CD4-positive, alpha-beta T cell treated with Interleukin-10 for 1 hour (primary cell): ENCODE measurements at places on chromosomes 16 and 17.

- DNase-seq = peak; percentile 80
These were observed 5.5 kb downstream of the IGSF6 start for GRCh38 chr16:21646721-21647561.

DNA sequence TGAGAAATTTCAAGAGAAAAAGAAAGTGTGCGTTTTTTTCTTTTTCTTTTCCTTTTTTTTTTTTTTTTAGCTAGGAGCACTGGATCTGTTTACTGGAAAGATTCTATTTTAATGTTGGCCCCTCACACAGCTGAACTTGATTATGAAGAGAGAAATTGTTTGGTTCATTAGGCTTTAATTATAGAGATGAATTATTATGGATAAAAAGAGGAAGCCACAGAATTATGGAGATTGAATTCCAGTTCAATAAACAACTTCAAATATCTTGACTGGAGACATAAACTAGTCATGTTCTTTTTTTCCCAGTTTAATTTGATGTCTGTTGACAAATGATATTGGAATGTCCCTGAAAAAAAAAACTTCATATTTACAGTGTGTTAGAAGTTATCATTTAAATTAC, 152.0 kb upstream of the HS3ST3A1 start:
- DNase-seq = no peak

- no peak for DNase-seq
These were observed 342.7 kb downstream of the PMP22 start for GRCh38 chr17:14922411-14922810.

- DNase-seq = no peak
These were observed 9.2 kb downstream of the MPV17L start for GRCh38 chr16:15404792-15405191.

- DNase-seq = peak; percentile 63
These were observed 10.6 kb downstream of the CALCOCO2 start for GRCh38 chr17:48841395-48841831.

GRCh38 chr17:59372138-59372751, 40.8 kb downstream of the YPEL2 start:
- DNase-seq = no peak

GRCh38 chr17:56809820-56810179, 23.9 kb downstream of the C17orf67 start:
- DNase-seq = no peak

- peak; percentile 58 for DNase-seq
These were observed 13.0 kb downstream of the CDH13 start for GRCh38 chr16:82639666-82640336.

- DNase-seq = no peak
These were observed 34.1 kb downstream of the FAM20A start for GRCh38 chr17:68567035-68567434.

- no peak for DNase-seq
These were observed 8.6 kb downstream of the SLC7A5 start for GRCh38 chr16:87860553-87861299.

DNA sequence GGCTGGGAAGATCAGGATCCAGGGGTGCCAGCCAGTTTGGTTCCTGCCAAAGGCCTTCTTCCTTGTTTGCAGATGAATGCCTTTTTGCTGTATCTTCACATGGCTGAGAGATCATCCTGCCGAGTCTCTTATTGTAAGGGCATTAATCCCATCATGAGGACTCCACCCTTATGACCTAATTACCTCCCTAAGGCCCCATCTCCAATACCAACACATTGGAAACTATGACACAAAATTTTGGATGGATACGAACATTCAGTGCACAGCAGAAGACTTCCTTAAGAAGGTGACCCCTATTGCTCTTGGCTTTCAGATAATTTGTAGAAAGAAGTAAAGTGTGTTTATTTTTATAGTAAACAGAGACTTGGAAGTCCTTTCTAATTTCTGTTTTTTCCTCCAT, 1164.7 kb upstream of the CDH8 start:
- DNase-seq = no peak

DNA sequence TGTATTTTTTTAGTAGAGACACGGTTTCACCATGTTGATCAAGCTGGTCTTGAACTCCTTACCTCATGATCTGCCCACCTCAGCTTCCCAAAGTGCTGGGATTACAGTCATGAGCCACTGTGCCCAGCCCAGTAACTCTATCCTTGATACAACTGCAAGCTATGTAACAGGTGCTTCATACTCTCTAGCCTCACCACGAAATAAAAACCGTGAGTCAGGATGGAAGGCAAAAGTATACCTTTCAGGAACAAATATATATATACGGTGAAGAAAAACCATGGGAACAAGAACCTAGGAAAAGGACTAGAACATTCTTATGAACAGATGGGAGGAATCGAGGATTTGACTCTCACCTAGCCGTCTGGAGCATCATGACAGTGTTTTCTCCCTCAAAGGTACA, 9.6 kb upstream of the FBF1 start:
- DNase-seq = no peak

DNA sequence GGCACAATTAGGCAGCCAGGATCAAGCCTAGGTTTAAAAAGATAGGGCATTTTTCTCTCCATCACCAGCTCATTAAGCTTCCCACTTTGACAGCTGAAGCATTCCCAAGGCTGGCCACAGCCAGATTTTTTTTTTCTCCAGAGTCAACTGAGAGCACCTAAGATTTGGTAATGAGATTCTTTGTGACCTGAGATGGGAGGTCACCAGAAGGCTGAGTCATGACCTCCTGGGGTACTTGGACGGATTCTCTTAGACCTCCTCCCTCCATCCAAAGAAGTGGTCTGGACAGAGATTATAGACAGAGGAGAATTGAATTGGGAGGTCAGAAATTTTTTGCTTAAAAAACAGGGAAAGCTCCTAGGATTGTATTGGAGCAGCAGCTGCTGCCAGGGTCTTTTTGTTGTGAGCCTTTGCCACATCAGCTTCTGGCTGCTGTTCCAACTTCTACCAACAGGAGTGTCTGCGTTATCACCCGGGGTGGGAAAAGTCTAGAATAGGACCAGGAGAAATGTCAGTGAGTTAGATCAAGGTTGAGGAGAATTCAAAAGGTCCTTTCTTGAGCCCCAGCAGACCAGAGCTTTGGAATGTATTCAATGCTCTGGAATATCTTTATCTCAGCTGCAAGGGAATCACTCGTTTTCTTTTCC, 221.2 kb upstream of the N4BP1 start:
- no peak for DNase-seq

DNA sequence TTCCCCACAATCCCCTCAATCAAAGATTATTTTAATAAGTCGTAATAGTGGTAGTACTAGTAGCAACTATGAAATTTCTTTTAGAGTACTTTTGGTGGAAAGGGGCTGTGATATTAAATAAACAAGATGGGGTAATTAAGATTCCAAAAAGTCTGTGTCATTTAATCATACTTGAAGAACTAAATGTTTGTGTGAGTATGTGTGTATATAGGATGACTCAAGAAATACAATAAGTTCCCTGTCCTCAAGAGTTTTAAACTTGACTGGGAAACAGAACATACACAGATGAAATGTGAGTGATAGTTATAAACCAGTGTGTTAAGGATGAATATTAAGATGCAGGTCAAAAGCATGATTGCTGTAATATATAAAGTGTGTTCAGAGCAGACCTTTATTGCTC, 2.3 kb downstream of the ALDH3A2 start:
- no peak for DNase-seq

GRCh38 chr16:14097182-14097959, 26.3 kb downstream of the MRTFB start:
- DNase-seq = no peak

- no peak for DNase-seq
These were observed 28.9 kb upstream of the FOXK2 start for GRCh38 chr17:82490512-82491195.

GRCh38 chr17:6348891-6349290, 86.0 kb downstream of the AIPL1 start:
- DNase-seq = no peak

DNA sequence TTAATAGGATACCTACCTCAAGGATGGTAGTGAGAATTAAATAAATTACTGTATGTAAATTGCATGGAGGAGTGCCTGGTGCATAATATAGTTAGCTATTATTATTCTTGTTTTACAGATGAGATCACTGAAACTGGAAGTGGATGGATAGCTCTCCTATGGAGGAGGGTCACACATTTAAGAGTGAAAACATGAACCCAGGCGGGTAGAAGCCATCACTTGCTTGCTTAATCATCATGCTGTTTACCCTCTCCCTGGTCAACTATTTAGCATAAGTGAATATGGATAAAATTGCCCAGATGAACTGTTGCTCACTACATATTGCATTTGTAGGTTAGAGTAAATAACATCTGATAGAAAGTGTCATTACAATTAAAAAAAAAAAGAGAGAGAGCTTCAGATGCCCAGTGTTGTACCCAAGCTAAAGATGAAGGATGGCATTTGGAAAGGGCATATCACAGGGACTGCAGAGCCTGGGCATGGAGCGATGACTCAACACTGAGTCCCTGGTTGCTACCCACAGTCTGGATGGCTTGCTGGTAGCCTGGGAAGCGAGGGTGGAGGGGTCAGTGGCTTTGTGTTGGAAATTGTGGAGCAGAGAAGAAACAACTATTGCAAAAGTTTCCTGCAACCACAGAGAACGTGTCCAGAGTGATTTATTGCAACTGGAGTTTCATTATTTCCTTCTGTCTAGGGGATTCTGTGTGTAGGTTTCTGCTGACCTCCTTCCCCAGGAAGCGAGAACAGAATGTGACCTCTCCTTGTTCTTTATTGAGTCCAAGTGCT, 414.4 kb downstream of the SHISA9 start:
- DNase-seq = no peak

DNA sequence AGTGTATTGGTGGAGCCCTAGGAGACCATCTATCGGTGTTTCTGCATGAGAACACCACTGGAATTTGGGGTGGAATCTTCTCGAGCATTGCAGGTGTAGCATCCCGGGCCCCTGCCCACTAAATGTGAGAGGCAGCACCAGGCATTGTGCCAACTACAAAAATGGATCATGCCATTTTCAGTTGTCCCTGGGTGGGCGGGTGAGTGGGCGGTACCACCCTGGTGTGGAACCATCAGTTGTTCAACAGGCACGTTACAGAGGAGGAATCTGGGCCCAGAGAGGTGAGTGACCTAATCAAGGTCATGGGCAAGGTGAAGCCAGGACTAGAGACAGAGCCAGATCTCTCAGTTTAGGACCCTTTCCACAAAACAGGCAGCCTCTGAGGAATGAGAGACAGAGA, 8.8 kb downstream of the PIPOX start:
- DNase-seq = no peak

GRCh38 chr16:77945126-77945525, 77.2 kb upstream of the CLEC3A start:
- no peak for DNase-seq

GRCh38 chr17:81469266-81469665, 43.3 kb downstream of the ACTG1 start:
- no peak for DNase-seq

DNA sequence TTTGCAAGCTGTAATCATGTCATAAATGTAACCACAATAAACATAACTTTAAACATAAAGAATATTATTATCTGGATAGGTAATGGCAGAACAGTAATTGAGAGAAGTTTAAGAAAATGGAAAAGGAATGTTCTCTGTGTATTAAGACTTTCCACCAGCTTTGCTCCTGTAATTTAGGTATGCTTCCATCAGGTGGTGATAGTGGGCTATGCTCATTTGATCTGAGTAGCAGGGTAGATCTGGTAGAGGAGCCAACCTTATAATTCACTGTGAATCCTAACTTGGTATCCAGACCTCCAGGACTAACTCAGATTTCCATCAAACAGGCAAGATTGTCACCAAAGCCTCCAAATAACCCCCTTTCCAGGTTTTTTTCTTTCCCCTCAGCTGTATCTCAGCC, 137.9 kb upstream of the ZKSCAN2 start:
- DNase-seq = no peak

GRCh38 chr16:5556158-5556810, 458.7 kb upstream of the EEF2KMT start:
- DNase-seq = no peak

GRCh38 chr17:39688945-39689344, 1.1 kb upstream of the PGAP3 start:
- no peak for DNase-seq

GRCh38 chr16:69315486-69316311, 4.5 kb downstream of the VPS4A start:
- DNase-seq = no peak

DNA sequence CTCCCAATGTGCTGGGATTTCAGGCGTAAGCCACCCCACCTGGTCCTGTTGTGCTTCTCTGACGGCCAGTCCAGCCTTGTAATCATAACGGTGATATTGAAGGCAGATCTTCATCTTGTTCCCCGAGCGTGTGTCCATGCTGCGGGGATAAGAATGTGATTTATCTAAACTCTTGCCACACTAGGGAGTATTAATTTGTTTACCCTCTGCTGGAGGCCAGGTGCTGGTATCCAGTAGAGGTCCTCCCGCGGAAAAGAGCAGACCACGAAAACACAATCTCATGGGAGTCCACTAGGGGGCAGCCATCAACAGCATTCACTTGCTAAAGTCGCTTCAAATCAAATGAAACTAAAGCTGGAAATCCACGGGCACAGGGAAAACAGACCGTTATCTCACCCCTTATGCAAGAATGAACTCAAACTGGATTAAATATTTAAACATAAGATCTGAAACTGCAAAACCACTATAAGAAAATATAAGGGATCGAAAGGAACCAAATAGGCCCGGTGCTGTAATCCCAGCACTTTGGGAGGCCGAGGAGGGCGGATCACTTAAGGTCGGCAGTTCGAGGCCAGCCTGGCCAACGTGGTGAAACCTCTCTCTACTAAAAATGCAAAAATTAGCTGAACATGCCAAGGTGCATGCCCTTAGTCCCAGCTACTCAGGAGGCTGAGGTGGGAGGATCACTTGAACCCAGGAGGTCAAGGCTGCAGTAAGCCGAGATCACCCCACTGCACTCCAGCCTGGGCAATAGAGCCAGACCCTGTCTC, 22.3 kb upstream of the RBBP6 start:
- peak; percentile 78 for DNase-seq

DNA sequence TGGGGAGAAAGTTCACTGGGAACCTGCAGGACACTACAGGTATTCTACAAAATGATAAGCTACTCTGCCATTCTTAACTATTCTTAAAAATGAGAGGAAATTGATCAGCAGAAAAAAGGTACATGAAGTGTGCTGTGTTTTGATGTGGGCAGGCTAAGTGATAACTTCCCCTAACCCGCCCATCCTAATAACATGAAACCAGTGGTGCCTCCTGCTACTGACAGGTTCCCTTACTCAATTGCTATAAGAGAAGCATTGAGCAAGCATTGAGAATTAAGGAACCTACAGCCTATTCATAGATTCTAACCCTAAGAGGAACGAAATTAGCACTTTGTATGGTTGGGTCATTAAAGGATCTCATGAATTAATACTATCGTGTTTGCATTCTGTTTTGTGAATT, 18.9 kb downstream of the XYLT1 start:
- DNase-seq = peak; percentile 46

DNA sequence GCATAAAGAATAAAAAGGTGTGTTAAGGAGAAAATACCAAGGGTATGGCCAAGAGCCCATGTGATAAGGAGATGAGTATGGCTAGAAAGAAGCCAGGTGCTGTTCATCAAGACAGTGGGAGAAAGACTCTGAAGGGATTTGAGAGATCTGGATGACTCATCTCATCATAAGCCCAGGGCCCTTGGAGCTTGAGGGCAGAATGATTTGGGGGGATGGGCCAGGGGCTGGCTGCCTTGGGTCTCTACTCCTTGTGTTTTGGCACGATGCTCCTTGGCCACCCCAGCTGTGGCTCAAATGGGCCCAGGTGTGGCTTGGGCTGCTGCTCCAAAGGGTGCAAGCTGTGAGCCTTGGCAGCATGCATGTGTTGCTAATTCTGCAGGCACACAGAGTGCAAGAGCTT, 14.5 kb upstream of the TNFRSF13B start:
- no peak for DNase-seq
